ENCODE measurements at places on chromosomes 6 and 20.

- DNase-seq: no peak
These were observed 699.0 kb downstream of the KHDRBS2 start for GRCh38 chr6:61586934-61587537.

GRCh38 chr6:19180348-19181072 is 656.7 kb upstream of the ID4 start:
- no peak for DNase-seq

DNA sequence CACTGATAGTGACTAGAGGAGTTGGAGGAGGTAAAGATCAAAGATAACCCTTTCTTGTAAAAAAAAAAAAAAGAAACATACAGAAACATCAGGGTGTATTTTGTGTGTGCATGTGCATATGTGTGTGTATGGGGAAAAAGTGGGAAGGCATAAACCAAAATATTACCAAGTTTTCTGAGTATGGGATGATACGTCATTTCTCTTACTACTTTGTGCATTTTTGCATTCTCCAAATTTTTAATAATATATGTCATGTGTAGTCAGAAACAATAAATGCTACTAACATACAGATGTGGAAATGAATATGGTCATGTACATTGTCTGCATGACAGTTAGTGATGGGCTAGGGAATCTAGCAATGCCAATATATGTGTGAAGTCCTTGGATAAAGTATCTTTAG is 161.1 kb downstream of the SASH1 start:
- DNase-seq: no peak

DNA sequence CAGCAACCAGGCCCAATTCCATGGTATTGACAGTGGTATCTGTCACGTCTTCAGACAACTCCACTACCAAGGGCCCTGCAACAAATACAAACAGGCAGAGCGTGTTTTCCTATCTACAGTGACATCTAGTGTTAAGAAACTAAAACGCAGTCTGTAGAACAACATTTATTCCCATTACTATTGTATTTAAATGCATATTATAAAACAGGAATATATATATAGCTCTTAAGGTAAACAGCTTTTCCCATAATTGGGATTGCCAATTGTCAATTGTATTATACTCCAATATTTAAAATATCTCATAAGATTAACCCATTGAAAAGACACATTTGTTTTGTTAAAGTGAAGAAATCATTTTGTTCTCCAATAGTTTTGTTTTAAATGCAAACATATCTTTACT is 97.2 kb downstream of the KIF16B start:
- no peak for DNase-seq

GRCh38 chr6:148200293-148200692 is 142.3 kb upstream of the SASH1 start:
- DNase-seq: no peak

- no peak for DNase-seq
These were observed at the start of gene HLA-G for GRCh38 chr6:29827579-29828470. Gene HLA-G (plus strand): TSS chr6:29827825. CDS start chr6:29827845, 20 bp downstream.

DNA sequence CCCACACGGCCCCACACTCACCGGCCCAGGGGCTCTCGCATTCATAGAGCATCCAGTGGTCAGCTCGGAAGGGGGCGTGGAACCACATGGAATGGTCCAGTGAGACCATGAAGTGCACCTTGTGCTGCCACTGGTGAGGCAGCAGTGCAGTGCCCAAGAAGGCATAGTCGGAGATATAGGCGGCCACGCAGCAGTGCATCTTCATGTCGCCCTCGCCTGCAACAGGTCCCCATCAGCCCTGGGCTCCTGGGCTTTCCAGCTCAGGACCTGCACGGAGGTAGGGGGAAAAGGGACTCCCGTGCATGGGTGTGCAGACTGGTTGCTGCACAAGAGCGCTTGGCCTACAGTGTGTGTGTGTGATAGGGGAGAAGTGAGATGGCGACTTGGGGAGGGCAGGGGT is 9.9 kb downstream of the SNX21 start:
- DNase-seq: no peak

DNA sequence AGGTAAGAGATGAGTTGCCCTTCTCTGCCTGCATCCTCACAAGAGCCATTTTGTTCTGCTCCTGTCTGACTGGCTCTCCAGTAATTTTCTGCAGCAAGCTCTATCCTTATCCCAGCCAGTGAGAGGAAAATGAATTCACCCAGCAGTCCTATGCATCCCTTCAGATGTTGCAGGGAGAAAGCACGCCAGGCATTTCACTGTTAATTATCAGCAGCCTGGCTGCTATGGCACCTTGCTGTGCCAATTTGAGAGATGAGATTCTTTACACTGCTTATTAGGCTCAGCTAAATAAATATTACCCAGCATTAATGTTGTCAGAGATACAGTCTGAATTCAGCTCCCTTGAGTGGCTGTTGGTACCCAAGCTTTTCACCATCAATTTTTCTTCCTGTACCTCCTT is 61.1 kb upstream of the SNAP25 start:
- no peak for DNase-seq

DNA sequence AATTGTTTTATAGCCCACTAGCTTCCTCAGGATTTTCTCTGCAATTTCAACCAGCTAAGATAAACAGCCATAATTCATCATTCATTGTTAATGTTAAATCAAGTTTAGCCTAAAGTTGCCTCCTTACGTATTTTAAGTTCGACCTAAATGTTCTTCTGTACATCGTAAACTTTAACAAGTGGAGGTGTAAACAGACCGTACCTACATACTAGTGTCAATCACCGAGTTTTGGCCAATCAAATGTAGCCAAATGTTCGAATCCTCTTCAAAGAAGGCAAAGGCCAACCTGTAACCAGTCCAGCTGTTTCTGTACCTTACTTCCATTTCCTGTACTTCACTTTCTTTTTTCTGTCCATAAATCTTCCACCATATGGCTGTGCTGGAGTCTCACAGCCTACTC is 13.5 kb downstream of the MBOAT1 start:
- DNase-seq: no peak

DNA sequence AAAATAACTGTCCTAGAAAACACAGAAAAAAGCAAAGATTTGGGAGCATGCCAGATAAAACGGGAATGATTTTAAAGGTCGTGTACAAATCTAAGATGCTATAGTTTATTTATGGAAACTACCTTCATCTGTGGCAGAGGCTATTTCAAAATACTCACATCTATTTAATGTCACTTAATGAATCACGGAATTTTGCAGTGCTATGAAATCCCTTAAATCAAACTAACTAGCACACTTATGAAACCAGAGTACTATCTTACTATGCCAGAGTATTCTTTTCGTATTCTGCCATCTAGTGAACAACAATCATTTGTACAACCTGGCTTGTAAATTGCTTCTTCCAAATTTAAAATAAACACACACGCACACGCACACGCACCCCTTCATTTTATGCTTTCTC is 77.9 kb upstream of the BMP5 start:
- no peak for DNase-seq

DNA sequence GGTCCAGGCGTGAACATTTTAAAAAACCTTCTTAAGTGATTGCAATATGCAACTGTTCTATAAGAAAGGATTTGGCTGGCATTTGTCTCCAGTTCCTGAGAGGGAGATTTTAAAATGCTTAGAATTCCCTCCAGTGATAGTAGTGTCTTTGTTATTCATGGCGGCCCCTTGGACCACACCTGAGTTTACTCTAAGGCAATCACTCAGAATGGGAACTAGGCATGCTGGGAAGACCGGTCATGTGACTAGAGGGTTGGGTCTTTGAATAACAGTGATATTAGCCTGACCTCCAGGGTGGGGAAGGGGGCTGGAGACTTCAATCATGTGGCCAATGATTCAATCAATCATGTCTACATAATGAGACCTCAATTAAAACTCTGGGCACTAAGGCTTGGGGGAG is 50.7 kb upstream of the UTRN start:
- DNase-seq: no peak

DNA sequence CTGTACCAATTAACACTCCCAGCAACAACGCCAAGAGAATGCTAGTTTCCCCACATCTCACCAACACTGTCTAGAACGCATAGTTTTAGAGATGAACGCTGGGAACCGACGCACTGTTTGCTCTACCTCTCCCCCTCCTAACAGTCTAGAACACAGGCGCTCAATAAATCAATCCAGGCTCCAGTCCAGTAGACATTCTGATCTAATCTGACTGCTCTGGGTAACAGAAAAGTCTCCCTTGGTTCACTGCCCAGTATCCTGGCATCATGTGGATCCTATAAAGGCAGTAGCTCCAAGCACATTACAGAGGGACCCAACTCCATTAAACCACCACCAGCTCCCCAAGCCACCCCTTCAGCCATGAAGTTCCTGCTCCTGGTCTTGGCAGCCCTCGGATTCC is at the start of gene DEFB132:
Gene DEFB132 (plus strand): TSS at position 306 of the 400 bp plus-strand sequence. CDS start 55 bp downstream, at position 361.
- no peak for DNase-seq

GRCh38 chr6:145250436-145250835 is 484.9 kb downstream of the EPM2A start:
- DNase-seq: no peak

DNA sequence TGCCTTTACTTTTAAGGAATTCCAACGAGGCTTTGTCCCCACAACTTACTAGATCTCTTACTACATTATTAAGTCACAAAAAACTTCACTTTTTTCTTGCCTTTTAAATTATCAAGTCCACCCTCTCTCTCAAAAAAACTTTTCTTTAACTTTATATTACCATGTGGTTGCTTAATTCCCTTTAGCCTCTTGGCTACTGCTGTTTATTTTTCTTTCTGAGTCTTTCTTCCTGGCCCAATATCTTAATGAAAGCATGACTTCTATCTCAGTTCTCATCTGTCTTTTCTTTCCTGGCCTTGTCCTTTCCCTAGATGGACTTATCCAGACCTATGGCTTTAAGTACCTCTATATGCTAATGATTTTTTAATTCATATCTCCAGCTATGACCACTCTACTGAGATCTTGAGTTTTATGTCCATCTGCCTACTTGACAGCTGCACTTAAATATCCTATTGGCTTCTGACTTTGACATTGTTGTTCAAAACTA is 710.5 kb downstream of the RFPL4B start:
- DNase-seq: no peak

- DNase-seq: peak; percentile 47
These were observed at the start of gene TPD52L1 for GRCh38 chr6:125153391-125154117. Gene TPD52L1 (plus strand): TSS chr6:125153773. CDS start chr6:125153952, 179 bp downstream.

DNA sequence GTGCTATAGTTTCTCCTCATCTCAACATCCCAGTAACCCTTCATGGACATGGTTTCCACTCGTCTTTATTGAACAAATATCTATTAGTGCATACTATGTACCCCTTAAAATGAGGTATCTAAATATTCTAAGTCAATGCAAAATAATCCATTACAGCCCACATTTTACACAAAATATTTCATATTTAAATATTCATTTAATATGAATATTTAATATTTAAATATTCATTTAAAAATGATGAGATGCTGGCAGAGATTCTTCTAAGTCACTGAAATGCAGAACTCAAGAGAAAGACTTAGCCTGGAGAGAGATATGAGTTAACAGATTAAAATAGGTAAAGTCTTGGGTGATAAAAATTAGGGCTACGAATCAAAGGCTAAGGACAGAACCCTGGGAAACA is 17.9 kb downstream of the EPB41L2 start:
- DNase-seq: no peak

DNA sequence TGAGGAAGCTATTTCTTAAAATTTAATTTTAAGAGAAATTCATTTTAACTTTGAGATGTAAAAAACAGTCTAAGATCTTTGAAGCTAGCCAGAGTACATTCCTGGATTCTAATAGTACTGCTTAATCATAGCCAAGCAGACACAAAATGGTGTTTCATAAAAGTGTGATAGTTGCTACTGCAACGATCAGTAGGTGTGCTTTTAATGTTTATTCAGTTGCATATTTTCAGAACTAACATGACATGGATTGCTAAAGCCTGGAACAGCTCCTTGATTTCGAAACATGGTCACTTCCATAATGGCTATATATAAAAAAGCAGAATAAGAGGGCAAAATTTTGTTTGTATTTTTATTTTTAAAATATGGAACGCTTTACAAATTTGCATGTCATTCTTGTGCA is 35.5 kb downstream of the SESN1 start:
- no peak for DNase-seq

- no peak for DNase-seq
These were observed 103.8 kb downstream of the KHDC1L start for GRCh38 chr6:73121421-73121993.

- no peak for DNase-seq
These were observed 22.7 kb downstream of the TAB2 start for GRCh38 chr6:149340200-149340599.

DNA sequence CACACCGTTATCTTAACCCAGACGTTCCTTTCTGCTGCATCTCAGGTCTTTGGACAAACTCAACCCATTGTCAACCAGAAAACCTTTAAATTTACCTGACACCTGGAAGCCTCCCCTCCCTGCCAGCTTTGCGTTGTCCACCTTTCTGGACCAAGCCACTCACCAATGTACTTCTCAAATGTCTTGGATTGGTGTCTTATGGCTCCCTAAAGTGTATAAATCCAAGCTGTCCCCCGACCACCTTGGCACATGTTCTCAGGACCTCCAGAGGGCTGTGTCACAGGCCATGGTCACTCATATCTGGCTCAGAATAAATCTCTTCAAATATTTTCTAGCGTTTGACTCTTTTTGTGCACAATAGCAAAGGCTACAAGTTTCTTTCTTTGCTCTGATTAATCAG is 250.0 kb downstream of the DLL1 start:
- no peak for DNase-seq

- DNase-seq: no peak
These were observed 44.9 kb upstream of the FAM83B start for GRCh38 chr6:54801669-54802068.

GRCh38 chr6:165915022-165915770 is 252.2 kb upstream of the PDE10A start:
- no peak for DNase-seq

DNA sequence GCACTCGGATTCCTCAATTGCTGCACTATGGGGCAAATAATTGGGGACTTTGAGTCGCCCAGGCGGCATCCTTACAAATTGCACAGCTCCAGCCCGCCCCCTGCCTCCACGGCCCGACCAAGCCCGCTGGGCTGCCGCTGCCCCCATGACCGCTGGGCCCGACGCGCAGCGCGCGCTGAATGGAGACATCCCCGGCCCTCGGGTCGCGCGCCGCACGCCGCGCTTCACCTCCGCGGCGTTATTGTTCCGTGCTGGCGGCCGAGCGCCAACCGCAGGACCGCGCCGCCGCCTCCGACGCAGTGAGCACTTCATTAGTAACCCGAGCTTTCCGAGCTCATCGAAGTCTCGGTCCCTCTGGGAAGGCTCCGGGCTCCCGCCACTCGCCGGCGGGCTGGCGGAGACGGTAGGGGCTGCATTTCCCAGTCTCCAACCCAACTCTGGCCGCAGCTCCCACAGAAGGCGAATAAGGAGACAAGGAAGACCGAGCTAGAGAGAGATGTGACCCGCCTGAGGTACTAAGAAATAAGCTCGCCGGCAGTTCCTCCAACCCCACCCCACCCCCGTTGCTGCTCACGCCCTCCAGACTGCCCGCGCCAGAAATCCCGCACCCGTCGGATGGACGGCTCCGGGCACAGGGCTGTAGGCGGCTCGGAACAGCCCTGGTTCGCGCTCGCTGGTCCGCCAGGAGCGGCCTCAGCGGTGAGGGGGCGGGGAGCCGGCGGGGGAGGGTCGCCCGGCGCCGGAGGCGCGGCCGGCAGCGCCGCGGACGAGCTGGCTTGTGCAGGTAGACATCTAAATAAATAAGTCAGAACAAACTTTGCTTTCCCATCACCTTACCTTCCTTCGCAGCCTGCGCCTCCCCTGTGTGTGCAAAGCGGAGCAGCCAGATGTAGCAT is 703 bp downstream of the EPHA7 start:
- DNase-seq: no peak

- no peak for DNase-seq
These were observed 63.2 kb downstream of the PHACTR1 start for GRCh38 chr6:12779772-12780171.

Data from stimulated activated CD4-positive, alpha-beta T cell treated with anti-CD3 and anti-CD28 coated beads, Interleukin-15, amount 100 ng/mL, for 1 hour (primary cell).